ENCODE measurements at places on chromosomes 7 and 10.

DNA sequence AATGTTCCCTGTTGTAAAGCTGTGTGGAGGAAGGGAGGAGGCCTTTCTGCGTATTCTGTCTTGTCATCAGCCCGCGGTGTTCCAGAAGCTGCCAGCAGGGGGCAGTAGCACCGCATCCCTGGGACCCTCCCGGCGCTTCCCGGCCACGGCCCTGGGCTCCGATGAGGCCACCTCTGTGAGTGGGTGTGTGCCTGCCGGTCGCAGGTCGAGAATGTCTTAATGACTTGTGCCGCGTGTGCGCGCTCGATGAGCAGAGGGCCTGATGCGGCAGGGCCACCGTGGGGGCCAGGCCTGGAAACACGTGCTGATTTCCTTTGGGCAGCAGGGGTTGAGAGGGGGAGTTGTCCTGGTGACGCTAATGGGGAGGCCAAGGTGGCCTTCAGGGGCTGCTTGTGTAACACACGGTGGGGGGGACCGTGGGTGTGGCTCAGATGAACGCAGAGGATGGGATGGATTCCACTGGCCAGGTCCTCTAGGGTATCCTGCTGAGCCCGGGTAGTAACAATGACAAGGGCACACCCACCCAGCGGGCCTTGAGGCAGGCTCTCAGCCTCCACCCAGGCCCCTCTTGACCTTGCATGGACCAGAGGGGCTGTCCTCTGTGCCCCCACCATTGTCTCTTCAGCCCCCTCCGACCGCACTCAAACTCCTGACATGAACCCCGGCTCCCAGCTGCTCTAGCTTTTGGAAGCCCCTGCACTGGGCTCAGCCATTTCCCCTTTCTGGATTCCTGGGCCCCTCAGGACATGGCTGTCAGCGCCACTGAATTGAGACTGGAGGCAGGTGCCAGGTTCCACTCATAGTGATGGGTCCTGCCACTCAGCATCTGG is 135.9 kb upstream of the PODXL start:
- DNase-seq, result peak; percentile 64

- DNase-seq, result no peak
Observed at GRCh38 chr7:78399033-78399769, 600.6 kb downstream of the PHTF2 start.

- no peak for DNase-seq
Observed at GRCh38 chr7:45241339-45242109, 83.9 kb downstream of the RAMP3 start.

DNA sequence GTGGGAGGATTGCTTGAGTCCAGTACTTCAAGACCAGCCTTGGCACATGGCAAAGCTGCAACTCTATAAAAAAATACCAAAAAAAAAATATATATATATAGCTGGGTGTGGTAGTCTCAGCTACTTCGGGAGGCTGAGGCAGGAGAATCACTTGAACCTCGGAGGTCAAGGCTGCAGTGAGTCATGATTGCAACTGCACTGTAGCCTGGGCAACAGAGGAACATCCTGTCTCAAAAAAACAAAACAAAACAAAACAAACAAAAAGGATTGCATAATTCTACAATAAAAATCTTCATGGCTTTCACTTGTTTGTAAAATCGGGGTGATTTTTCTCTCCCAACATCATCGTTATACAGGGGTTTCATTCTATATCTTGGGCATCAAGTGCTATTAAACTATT is 35.1 kb downstream of the GUSB start:
- no peak for DNase-seq

DNA sequence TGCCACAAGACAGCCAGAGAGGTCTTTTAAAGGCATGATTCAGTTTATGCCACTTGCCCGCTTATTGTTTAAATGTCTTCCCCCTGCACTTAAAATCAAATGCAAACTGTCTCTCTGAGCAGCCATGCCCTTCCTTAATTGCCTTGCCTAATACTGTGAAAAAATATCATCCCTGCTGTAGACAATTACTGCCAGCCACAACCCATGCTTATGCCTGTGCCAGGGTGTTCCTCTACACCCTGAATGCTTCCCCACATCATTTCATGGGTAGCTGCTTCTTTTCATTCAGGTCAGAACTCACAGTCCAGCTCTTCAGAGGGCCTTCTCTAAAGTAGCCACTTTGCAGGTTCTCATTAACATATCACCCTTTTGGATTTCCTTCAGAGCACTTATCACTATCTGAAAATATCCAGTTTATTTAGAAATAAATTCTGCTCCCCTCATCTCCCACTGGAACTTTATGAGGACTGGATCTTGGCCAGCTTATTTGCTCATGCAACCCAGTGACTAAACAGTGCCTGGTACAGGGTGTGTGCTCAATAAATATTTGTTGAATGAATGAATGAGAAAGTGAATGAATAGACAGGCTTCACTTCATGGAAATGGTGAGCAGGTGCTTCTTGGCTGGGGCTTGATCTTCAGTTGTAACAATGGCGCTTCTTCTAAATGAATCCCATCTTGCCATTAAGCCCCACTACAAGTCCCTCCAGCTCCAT is 162.4 kb upstream of the MDFIC start:
- peak; percentile 59 for DNase-seq

DNA sequence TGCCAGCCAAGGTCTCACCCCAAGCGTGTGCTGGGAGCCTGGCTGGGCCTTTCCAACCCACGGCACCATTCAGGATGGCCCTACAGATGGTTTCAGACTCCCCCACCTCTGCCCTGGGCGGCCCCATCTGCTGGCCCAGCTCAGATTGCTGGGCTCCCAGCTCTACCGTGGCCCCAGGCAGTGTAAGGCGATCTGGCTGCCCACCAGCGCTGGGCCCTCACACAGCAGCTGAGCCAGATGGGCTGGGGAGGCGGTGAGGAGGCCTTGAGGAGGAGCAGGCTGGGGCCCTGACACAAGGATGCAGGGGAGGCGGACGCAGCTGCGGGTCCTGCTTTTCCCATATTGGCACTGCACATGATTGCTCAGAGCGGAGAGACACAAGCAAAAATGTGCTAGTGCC is 162.8 kb downstream of the NRF1 start:
- DNase-seq, result no peak

DNA sequence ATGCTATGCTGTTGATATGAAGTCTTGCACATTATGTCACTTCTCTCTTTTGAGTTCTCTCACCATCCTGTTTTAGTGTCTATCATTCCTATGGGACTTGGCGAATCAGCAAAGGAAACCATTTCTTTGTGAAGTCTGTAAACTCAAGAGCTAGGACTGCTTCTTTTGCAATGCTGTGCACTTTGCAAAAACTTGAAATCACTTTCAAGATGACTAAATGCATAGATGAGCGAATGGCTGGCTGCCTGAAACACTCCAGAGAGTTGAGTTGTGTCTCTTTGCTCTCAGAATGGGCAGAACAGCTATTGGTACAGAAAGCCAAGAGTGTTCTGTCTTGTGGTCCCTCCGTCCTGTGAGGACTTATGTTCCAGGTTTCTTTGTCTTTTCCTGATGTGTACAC is 18.3 kb upstream of the ELMO1 start:
- DNase-seq, result no peak

DNA sequence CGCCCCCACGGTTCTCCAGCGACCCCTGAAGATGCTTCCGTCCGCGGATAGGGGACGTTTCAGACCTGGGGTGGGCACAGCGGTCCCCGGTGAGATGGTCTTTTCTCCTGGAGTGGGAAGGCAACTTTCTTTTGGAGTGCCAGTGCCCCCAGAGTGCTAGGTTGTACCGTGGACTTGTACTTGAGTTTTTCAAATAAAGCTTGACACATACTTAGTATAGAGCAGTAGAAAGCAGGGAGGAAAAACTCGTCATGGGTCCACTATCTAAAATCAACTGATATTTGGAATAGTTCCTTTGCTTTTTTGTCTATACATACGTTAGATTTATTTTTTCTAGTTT is 28.4 kb downstream of the RBM20 start:
- DNase-seq, result no peak

GRCh38 chr10:49761789-49762565 is at the start of gene OGDHL:
TSS of gene OGDHL (minus strand) at chr10:49762323. CDS start at chr10:49758592, 3,731 bp downstream.
- peak; percentile 1 for DNase-seq

DNA sequence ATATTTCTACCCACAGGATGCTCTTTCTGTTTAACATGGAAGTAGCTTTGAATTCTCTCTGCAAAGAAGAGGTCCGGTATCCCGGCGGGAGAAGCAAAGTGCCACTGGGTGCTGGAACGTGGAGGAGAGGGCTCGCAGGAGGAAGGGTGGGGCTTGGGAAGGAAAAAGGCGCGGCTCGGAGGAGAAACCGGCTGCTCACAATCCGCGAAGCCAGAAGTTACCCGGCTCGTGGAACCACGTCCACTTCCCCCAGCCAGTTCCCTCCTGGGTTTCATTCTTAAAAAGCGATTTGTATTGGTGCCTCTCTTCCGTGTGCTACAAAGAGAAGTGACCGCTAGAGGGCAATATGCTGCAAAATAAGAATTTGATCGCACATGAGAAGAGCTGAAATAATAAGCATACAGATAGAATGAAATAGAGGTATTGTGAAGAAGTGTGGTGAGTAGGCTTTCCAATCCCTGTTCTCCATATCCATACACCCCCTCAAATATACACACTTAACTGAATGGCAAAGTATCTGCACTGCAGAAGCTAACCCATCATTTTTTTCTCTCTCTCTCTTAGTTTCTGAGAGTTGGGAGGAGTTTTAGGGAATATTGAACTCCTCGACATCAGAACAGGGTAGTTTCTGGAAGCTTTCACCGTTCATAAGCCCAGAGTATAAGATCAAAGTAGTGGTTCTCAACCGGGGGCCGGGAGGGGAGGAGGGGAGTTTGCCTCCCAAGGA is 31.1 kb downstream of the TRIL start:
- DNase-seq, result peak; percentile 53

DNA sequence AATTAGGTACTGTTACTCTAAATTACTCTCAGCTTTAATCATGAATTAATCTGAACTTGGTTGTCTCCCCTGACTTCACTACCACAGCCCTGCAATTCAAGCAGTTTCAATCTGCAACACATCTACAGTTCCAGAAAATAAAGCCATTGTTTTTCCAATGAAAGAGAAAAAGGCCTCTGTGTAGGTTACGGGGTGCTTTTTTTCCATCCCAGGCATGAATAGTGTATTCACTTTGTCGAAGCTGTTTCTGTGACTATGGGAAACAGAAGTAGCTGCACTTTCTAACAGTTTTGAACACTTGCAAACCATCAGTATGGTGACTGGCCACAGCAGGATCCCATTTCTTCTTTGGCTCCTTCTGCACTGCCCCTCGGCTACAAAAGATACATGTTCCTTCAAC is 460.2 kb downstream of the GRM8 start:
- no peak for DNase-seq

GRCh38 chr10:102727037-102727818 is 12.8 kb downstream of the SFXN2 start:
- DNase-seq, result no peak

DNA sequence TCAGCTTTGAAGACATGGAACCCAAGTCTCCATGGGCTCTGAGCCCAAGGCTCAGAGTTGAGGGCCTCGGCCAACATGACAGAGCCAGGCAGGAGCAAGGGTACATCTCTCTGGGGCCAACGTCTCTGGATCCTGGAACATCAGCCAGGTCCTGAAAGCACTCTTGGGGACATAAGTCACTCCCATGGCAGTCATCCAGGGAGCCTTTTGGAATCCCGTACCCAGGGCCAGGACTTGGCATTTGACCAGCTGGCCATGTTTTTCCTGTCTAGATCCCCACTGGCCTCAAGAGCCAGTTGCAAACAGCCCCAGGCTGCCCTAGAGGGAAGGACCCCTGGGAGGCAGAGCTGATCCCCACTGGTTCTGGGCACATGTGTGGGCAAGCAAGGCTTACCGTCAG is 4.3 kb upstream of the CXCL12 start:
- DNase-seq, result no peak

GRCh38 chr10:24440817-24441797 is 232.2 kb downstream of the KIAA1217 start:
- DNase-seq, result no peak

DNA sequence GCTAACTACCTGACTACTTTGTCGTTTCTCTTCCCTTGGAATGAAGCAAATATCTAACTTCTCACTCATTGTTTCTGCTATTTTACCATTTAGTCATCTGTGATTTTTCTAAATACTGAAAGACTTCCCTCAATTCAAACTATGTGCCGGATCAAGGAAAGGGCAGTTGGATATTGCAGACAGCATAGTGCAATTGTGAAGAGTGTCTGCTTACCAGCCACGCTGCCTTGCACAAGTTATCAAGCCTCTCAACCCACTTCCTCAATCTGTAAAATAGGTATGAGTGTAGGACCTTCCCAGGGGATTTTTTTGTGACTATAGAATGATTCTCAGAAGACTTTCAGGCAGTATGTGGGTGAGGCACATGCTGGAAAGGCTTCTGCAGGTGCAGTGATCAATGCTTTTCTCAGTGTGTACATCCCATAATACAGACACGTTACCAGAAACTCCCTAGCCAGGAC is 54.3 kb downstream of the EGFR start:
- DNase-seq, result no peak

GRCh38 chr10:74234569-74234968 is 83.5 kb downstream of the ADK start:
- no peak for DNase-seq

DNA sequence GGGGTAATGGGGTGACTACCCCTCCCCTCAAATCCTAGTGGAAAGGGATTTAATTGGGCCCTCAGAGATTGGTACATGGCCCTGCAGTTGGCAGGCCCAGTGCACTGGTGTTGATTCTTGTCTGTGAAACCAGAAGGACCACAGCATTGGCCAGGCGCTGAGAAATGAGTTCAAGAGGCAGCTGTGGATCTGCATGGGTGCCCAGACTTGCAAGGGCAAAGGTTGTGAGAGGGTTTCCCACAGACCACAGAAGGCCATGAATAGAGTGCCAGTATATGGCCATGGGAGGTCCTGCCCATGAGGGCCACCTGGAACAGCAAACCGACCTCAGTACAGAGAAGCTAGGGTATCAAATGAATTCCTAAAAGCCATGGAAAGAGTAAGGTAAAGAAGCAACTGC is 32.9 kb downstream of the TMEM168 start:
- no peak for DNase-seq

DNA sequence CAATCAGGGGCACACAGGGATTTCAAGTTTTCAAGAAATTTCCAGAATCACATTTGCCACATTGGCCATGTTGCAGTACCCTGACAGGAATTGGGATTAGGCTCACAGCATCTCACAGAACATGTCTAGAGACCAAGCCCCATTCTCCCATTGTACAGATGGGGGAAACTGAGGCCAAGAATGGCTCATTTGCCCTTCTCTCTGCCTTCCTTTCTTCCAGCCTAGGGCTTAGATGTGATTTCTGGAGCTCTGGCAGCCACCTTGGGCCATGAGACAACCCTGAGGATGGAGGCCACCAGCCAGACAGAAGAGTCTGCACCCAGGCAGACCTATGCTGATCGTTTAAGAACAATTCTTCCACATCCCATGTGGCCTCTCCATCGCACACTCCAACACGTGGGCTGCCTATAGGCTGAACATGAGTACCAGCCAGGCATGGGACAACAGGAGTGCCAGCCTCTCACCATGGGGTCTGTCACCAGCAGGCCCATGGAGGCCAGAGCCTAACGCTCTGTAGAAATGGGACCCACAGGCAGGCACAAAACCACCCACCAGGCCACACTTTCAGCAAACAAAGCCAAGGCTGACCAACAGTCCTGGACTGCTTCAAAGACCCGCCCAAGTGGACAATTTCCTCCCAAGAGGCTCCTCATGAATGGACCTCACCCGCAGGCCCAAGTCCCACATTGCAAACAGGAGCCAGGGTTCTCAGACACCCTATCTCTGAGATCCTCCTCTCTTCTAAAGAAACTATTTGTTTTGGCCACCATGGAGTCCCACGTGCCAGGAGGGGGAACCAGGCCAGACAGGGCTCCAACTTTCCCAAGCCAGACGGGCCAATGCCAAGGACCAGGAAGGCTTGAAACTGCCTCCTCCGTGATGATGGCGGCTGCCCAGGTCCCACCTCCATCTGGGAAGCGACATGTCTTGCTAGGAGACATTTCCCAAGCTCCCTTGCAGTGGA is 20.7 kb downstream of the PDGFA start:
- DNase-seq, result no peak
